Activated gamma-delta T cell treated with Interleukin-2 at 50 U/mL for 16 hours (primary cell): ENCODE measurements at places on chromosomes 13 and 19.

DNA sequence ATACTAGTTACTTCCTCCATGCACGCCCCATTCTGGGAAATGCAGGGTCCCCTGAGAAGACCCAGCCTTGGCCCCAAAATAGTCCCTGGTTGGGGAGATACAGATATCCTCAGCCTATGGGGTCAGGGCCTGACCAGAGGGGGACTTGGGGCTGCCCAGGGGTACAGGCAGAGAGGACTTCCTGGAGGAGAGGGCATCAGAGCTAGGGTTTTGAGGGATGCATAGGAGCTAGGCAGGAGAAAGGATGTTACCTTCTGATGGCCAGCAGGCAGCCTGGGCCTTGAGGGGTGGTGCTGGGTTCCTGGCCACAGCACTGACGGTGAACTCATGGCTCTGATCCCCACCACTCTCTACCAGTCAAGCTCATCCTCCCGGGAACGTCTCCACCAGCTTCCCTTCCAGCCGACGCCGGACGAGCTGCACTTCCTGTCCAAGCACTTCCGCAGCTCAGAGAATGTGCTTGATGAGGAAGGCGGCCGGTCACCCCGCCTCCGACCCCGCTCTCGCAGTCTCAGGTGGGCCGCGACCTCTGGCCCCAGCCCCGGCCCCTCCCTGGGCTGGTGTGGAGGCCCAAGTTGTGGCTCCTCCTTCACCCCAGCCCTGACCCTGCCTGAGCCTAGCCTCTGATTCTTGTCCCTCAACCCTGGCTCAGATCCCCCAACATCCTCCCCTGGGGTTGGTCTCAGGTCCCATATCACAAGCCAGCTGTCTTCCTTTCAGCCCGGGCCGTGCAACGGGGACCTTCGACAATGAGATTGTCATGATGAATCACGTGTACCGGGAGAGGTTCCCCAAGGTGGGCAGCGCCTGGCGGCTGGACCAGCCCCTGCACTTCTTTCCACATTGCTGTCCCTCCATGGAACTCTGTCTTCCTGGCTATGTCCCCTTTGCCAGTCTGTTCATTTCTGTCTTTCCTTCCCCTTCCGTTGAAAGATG, 25.6 kb downstream of the MAST3 start:
- DNase-seq, result no peak

- no peak for DNase-seq
These were observed 14.9 kb downstream of the STK11 start for GRCh38 chr19:1220477-1220930.

DNA sequence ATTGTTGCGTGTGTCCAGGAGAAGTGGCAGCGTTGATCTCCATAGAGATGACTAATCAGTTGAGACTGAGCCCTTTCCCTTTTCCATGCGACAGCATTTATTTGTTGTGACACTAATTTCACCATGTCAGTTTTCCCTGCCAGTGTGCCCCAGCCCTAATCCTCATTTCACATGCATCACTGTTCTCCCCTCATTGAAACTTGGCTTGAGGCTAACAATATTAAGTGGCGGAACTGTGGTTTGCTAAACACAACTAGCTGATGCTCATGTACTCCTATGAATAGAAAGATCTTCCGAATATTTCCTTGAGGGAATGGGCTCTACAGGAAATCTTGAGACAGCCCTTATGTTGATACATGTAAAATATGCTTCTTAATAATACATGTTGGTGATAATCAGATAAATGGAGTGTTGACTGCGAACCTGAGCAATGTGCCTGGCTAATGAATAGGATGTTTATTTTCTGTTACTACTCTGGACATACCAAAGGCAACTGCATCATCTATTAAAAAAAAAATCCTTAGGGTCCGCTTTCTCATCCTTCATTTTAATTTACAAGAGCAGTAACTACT, 258.6 kb downstream of the ATP8A2 start:
- DNase-seq, result no peak

DNA sequence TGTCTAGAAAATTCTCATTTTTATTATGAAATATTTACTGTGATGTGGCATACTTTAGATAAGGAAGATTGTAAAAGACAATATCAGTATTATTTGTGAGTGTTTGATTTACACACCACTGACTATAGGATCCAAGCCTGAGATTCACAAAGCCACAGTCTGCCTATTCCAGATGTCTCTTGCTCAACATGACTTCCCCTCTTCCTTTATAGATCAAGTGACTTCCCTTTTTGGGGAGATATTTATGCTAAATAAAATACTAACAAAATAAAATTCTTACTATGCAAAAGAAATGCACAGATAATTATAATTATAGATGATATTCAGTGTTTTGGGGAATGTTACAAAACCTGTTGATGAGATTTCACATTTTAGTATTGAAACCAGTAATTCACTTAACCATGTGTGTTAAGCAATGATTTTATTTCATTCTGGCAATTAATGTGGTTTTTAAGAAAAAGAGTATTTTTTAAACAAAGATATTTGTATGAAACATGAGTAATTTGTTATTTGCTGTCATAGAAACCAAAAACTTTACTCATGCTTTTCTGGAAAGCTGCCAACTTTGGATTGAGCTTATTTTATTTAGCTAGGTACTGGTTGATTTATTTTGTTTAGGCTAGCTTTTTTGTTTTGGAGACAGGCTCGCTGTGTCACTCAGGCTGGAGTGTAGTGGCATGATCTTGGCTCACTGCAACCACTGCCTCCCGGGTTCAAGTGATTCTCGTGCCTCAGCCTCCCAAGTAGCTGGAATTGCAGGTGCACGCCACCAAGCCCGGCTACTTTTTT, 13.7 kb upstream of the GPR183 start:
- DNase-seq, result no peak

GRCh38 chr19:28290963-28291657, 921.8 kb downstream of the UQCRFS1 start:
- no peak for DNase-seq

GRCh38 chr19:37317403-37318209, 53.3 kb upstream of the ZNF527 start:
- peak; percentile 93 for DNase-seq
